ENCODE measurements at places on chromosomes 12 and 14. TPM values are rescaled to one million over a fixed set of nuclear protein-coding genes. Genes with fewer than 3 reads are reported as not detected.

Gene CLEC9A
- not detected for total RNA-seq

Gene AMHR2
- total RNA-seq: 0.27 TPM

Gene KRT7
- total RNA-seq: 1.6 TPM

Gene FAM181A
- not detected for total RNA-seq

Gene GSC
- not detected for total RNA-seq

Gene TSPAN19
- total RNA-seq: not detected

Gene MIPOL1
- 21.5 TPM for total RNA-seq

Gene MANSC1
- 25.3 TPM for total RNA-seq

Gene GLIPR1L1
- not detected for total RNA-seq

Gene TMEM233
- total RNA-seq: not detected

Gene APOF
- not detected for total RNA-seq

Gene CLIP1
- 95.8 TPM for total RNA-seq

Gene NYNRIN
- 9.1 TPM for total RNA-seq

Gene IKBIP
- 3.0 TPM for total RNA-seq

Gene ACRBP
- 2.2 TPM for total RNA-seq

Gene OAS2
- 3.7 TPM for total RNA-seq

Gene NUDT4
- total RNA-seq: 65.3 TPM

Gene RFLNA
- total RNA-seq: 53.8 TPM

Gene BDKRB1
- total RNA-seq: 3.0 TPM

Gene SLC10A1
- 0.27 TPM for total RNA-seq

Gene KLRB1
- not detected for total RNA-seq

Gene P2RX2
- not detected for total RNA-seq

Gene MAGOHB
- total RNA-seq: 8.1 TPM

Gene PLD4
- 1.1 TPM for total RNA-seq

Gene AHNAK2
- 34.8 TPM for total RNA-seq

Gene SMARCD1
- 49.7 TPM for total RNA-seq

Gene IFT81
- 14.8 TPM for total RNA-seq

Gene FBXO34
- total RNA-seq: 87.5 TPM

Gene TAS2R42
- total RNA-seq: not detected

Gene LALBA
- total RNA-seq: not detected

Gene ANG
- 10.5 TPM for total RNA-seq

Gene FKBP11
- 29.7 TPM for total RNA-seq

Gene ZNF410
- 44.1 TPM for total RNA-seq

Gene RITA1
- total RNA-seq: 29.1 TPM

Gene GAPDH
- 1,845 TPM for total RNA-seq

Gene ESR2
- 0.14 TPM for total RNA-seq

Gene SLC7A7
- total RNA-seq: 67.0 TPM

Gene GARIN6
- total RNA-seq: not detected

Gene DUSP6
- 67.0 TPM for total RNA-seq

Gene NKX2-1
- not detected for total RNA-seq

Gene SUPT16H
- total RNA-seq: 43.5 TPM

Gene OTOGL
- 0.32 TPM for total RNA-seq

Gene TM9SF1
- total RNA-seq: 55.6 TPM

Gene GDF3
- not detected for total RNA-seq

Gene ITGA7
- 14.4 TPM for total RNA-seq

Gene IL22
- not detected for total RNA-seq

Gene TCL1A
- 3.7 TPM for total RNA-seq

Gene SCARB1
- total RNA-seq: 48.3 TPM

Gene TMEM229B
- total RNA-seq: 3.7 TPM

Gene OR11H6
- total RNA-seq: not detected

Gene TC2N
- 85.4 TPM for total RNA-seq

Gene LMNTD1
- not detected for total RNA-seq

Gene AQP6
- not detected for total RNA-seq
